ENCODE measurements at places on chromosomes 6 and 20.

DNA sequence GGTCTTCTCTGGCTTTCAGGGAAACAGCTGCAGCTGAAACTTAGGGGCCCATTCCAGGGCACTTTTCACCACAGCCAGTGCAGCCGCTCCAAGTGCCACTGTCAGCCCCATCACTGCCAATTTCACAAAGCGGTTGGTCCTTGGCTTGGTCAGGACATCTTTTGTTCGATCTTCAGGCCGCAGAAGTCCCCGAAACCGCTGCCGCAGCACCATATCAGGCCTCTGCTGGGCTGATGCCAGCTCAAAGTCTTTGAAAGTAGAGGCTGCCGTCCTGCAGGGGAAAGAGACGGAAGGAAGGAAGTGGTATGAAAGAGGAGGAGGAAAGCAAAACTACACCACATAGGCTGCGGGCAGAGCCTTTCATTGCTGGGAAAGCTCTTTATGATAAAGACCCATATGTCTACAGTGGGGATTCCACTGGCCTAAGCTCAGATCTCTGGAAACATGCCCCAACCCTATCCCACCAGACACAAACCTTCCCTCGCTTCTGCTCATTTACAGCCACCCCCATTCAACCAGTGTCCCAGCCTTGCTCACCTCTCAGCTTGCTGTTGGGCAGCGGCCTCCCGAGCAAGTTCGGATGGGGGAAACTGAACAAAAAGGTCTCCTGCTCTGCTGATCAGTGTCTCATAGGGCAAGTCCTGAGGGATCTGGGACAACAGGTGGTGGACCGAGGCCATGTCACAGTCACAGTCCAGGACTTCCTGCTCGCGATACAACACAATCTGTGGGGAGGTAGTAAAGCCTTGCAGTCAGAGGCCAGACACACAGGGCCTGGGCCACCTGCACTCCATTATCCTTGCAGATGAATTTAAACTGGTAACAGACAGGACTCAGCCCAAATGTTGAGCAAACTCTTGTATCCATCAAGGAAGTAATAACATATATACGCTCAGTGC is 23.5 kb downstream of the TBC1D20 start:
- peak; percentile 83 for DNase-seq

DNA sequence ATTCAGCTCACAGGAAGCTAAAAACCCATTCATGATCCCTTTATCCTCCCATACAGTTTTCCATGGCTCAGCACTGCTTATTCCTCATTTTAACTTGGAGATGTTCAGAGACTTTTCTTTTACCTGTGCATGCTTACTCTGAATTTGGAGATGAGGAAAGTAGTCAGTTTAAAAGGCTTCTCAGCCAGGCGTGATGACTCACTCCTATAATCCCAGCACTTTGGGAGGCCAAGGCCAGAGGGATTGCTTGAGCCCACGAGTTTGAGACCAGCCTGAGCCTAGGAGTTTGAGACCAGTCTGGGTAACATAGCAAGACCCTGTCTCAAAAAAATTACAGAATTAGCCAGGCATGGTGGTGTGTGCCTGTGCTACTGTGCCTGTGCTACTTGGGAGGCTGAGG is 30.3 kb upstream of the TMEM217 start:
- DNase-seq, result no peak

- DNase-seq, result no peak
Measured at GRCh38 chr20:1648101-1648500, 9.5 kb downstream of the SIRPG start.

DNA sequence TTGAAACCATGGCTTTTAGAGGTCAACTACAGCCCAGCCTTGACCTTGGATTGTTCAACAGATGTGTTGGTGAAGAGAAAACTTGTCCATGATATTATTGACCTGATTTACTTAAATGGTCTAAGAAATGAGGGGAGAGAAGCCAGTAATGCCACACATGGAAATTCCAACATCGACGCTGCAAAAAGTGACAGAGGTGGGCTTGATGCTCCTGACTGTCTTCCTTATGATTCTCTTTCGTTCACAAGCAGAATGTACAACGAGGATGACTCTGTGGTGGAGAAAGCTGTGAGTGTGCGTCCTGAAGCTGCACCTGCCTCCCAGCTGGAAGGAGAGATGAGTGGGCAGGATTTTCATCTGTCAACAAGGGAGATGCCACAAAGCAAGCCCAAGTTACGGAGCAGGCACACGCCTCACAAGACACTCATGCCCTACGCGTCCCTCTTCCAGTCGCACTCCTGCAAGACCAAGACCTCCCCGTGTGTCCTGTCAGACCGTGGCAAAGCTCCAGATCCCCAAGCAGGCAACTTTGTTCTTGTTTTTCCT is 16.2 kb downstream of the TTLL2 start:
- DNase-seq, result no peak

- no peak for DNase-seq
Measured at GRCh38 chr20:36259177-36260061, 23.1 kb downstream of the AAR2 start.

- DNase-seq, result no peak
Measured at GRCh38 chr6:166563805-166564204, 22.7 kb downstream of the RAMACL start.

DNA sequence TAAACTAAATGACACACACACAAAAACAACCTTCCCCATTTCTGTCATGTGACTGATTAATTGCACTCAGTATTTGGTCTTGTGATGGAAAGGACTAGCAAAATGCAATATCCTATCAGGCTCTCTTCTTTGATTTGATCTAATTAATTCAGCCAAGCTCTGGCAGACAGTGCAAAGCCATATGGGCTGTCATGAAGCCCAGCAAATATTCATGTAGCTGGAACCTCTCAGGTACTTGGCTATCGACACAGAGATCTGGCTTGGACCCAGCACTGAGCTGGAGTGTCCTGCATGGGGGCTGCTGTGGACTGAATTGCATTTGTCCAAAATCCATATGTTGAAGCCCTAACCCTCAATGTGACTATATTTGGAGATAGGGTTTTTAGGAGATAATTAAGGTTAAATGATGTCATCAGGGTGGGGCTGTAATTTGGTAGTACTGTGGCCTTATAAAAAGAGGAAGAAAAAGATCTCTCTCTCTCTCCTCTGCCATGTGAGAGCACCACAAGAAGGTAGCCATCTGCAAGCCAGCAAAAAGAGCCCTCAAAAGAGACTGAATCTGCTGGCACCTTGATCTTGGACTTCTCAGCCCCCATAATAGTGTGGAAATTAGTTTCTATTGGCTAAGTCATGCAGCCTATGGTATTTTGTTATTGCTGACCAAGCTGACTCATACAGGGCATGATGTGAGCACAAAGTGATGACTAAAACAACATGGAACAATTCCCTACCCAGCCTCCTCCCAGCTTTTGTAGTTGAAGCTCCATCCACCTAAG is 77.1 kb downstream of the STMND1 start:
- no peak for DNase-seq

- DNase-seq, result no peak
Measured at GRCh38 chr6:157946053-157946617, 35.5 kb upstream of the SYNJ2 start.

GRCh38 chr6:169487579-169488436 is 214.0 kb downstream of the WDR27 start:
- DNase-seq, result no peak

GRCh38 chr6:149054559-149055194 is 262.8 kb upstream of the TAB2 start:
- no peak for DNase-seq

- no peak for DNase-seq
Measured at GRCh38 chr6:128098000-128098581, 197.2 kb upstream of the THEMIS start.

DNA sequence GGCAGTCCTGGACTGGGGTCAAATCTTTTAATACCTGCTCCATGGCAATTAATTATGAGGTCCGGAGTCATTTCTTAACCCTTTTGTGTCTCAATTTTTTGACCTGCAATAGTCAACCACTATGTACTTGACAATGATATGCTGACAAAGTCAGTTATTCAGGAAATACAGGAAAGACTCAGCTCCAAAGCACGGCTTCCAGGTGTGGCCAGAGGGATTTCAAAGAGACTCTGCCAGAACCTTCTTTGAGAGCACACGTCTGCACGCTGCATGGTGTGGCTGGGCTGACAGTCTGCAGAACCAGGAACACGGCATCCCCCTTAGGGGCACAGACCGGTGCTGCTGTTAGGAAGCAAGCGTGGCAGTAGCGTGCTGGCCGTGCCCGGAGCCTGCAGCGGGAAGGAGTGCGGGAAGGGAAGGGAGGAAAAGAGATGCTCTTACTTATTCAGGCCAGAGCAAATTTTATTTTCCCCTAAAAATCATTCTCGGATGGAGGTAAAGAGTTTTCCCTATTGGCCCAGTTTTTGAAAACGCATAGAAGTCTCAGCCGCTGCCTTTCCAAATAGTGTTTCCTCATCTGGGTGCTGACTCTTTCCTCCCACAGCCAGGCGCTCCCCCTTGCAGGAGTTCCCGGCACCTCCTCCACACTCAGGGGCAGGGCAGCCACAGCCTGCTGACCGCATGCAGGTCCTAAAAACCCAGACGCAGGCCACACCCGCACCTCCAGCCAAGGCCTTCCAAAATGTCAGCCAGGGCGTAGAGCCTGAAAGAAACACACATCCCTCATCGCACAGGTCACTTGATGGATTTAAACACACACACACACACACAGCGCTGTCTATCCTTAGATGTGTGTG is 187.4 kb upstream of the SNX9 start:
- peak; percentile 34 for DNase-seq

DNA sequence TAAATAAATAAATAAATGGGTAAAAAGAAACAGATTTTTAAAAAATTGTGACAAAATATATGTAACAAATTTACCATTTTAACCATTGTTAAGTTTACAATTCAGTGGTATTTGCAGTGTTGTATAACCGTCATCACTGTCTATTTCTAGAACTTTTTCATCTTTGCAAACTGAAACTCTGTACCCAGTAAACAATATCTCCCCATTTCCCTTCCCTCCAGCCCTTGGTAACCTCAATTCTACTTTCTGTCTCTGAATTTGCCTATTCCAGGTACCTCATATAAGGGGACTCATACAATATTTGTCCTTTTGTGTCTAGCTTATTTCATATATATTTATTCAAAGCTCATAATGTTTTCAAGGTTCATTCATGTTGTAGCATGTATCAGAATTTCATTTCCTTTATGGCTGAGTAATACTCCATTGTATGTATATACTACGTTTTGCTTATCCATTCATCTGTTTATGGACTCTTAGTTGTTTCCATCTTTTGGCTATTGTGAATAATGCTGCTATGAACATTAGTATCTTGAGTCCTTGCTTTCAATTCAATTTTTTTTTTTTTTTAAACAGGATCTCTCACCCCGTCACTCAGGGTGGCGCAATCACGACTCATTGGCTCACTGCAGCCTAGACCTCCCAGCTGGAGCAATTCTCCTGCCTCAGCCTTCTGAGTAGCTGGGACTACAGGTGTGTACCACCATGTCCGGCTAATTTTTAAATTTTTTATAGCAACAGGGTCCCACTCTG is 8.9 kb downstream of the MANBAL start:
- DNase-seq, result peak; percentile 19
